ENCODE measurements at places on chromosomes 7 and 10.
A peak's percentile ranks its signal among the peaks of the same experiment; 100 is the strongest.

- DNase-seq, result no peak
Observed at GRCh38 chr7:131170440-131171271, 157.0 kb upstream of the MKLN1 start.

GRCh38 chr7:48959676-48960075 is 35.3 kb downstream of the CDC14C start:
- no peak for DNase-seq

DNA sequence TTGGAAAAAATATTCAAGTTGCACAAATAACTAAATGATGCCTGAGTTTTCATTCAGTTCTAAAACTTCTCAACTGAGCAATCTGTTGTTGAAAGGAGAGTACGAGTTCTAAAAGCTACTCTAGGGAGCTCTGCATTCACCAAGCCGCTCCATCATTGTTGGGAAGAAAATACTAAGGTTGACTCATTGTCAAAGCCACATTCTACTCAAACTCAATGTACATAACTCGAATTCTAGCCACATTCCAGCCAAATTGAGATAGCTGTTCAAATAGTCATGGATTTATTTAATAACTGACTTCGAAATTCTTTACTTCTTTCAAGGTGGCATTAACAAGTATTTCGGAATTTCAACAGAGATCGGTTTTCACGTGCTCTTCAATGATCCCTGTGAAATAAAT is 63.4 kb downstream of the KIAA1217 start:
- no peak for DNase-seq

GRCh38 chr10:59905066-59905730 is 1.2 kb downstream of the CCDC6 start:
- peak; percentile 11 for DNase-seq

GRCh38 chr10:43640603-43641002 is 8.1 kb downstream of the ZNF32 start:
- no peak for DNase-seq

- no peak for DNase-seq
Observed at GRCh38 chr7:149725916-149726315, 47.5 kb downstream of the ZNF467 start.

- DNase-seq, result no peak
Observed at GRCh38 chr7:43649755-43650274, 66.9 kb downstream of the STK17A start.

DNA sequence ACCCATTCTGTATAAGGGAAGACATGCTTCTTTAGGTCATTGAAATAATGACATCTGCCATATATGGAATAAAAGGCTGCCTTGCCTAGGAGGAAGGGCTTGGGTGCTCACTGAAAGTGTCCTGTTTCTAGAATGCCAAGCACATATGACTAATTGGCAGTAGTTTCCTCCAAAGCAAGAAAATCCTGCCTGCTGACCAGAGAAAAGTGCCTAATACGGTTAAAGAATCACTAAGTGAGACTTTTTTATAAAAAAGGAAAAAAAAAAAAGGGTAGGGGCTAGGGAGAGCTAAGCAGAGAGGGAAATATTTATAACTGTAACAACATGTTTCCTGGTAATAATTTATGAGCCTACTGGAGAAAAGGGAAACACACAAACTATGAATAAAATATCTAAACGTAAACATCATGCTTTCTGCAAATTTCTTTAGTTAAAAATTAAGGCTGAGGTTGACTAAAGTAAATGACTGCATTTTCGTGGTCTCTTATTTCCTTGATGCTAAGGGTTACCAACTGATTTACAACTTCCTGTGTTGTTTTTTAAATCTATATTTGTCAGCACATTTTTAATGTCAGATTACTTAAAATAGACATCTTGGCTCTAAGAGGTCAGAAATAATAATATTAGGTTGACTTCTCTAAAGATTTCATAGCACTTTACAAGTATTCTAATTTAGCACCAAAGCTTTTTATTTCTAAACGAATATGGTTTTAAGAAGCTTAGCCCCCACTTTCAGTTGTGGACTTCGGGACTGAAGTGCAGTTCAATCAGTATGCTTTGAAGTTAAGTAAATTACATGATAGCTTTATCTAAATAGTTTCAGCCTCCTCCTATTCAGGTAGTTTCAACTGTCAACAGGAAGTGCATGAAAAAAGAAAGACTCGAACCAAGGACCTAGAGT is 89.6 kb downstream of the CABCOCO1 start:
- DNase-seq, result peak; percentile 88

DNA sequence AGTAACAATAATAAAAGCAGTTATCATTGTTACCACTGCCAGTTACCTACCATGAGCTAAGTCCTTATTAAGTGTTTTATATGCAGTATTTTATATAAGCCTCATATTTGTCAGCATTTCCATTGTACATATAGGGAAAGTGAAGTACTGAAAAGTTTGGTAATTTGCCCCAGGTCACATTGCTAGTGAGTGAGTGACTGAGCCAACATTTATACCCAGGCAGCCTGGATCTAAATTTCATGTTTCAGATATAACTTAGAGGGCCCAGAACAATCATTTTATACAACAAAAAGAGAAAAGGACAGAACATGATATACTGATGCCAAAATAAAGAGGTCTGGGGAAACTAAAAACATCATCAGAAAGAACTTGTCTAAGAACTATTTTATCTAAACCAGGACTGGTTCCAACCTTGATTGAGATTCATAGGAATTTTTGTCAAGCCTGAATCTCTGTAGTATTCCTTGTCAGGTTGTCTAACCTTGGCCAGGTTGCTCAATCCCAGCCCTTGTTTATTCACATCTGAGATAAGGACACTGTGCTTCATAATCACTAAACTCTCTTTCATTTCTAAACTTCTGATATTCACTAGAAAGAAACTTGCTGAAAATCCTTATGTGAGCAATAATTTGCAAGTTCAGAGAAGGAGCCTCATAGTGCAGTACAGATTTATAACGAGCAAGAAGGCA is 308.2 kb downstream of the IPMK start:
- DNase-seq, result no peak

GRCh38 chr7:159167139-159167538 is 22.5 kb upstream of the VIPR2 start:
- DNase-seq, result no peak

DNA sequence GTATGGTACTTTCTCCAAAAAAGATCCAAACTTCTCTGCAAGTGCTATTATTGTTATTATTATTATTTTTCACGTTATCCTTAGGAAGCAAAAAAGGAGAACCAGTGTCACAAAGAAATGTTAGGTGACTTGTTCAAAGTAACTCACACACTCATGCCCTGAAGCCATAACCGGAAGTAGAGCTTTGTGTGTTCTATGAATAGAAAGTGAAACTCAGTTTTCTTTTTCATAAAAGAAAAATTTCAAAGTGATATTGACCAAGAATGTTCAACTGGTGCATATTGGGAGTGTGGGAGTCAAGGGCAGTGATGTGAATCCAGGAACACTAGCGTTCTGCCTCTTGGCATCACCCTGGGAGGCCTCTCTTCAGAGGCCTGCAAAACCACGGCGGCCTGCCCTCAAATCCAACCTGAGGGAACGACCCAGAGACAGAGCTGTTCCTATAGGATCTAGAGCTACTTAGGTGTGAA is 106.1 kb downstream of the PRKCQ start:
- peak; percentile 45 for DNase-seq

Measured in Caki2 (cell line).